D341Med (cell line): ENCODE measurements at places on chromosomes 6 and 20.

GRCh38 chr6:85677234-85677956 is 34.7 kb upstream of the SYNCRIP start:
- no peak for DNase-seq

DNA sequence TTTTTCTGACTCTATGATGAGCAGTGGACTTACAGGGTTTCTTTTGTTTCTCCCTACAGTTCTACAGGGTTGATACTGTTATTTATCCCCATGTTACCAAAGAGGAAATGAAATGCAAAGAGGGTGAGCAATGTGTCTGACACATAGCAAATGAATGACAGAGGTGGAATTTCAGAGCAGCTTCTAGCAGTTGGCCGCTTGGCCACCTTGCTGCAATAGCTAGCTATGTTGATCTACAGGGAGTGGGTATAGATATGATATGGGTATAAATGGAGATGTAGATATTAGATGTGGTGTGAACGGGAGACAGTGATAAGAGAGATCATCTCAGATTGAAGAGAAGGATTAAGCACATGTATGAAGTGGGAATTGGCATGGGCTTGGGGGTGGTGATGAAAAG is 10.9 kb upstream of the SLC22A3 start:
- no peak for DNase-seq

DNA sequence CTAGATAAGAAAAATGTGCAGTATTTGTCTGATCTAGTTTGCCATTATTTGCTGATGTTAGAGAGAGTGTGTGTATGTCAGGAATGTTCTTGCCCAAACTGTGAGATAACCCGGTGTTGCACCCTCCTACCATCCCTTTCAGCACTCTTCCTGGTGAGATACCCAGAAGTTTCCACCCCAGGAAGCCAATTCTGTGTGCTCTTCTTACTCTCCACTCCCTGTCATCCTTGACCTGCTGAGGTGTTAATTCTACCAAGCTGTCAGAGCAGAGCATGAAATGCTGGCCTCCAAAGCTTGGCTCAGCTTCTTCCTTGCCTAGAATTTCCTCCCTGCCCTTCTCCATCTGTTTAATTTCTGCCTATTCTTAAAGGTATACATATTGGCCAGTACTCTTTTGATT is 237.3 kb upstream of the CNR1 start:
- no peak for DNase-seq

- peak; percentile 47 for DNase-seq
Measured at GRCh38 chr20:11917663-11918062, at the start of gene BTBD3. BTBD3 (plus strand) TSS chr20:11917893; CDS start chr20:11918276, 383 bp downstream.

- DNase-seq = no peak
Measured at GRCh38 chr6:167130008-167130677, 7.2 kb downstream of the CCR6 start.

GRCh38 chr6:84019842-84020211 is 13.7 kb upstream of the MRAP2 start:
- no peak for DNase-seq

DNA sequence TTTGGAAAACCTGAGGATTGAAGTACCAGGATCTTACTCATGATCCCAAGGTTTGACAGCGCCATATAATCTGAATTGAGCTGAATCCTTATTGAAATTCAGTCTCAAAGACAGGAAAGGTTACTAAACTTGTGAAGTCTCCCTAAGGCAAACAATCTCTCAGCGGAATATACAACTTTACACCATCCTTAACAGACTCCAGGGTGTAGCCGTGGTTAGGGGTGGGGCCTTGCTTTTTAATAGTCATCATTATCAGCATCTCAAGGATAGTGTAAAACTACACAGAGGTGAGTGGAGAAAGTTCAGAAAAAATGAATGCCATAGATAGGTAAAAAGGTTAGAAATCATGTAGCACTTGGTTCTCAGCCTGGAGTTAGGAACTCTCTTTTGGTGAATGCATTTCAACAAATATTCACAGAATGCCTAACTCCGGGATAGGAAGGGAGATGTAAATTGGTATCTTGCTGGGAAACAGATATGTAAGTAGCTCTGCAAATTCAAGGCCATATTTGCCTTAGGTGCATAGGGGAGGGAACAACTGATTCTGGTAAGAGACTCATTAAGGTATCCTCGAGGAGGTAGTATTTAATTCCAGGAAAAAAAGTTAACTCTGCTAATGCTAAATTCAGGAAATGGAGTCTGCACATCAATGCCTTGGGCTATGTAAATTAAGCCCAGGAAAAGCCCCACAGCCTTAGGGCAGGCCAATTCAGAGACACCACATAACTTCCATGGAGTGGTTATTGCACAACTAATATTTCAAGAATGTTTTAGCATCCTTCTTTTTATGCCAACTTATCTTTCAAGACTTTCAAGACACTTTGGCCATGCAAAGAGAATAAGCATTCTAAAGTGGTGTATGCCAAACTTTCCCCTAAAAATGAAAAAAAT is 61.6 kb downstream of the SNAP25 start:
- no peak for DNase-seq

DNA sequence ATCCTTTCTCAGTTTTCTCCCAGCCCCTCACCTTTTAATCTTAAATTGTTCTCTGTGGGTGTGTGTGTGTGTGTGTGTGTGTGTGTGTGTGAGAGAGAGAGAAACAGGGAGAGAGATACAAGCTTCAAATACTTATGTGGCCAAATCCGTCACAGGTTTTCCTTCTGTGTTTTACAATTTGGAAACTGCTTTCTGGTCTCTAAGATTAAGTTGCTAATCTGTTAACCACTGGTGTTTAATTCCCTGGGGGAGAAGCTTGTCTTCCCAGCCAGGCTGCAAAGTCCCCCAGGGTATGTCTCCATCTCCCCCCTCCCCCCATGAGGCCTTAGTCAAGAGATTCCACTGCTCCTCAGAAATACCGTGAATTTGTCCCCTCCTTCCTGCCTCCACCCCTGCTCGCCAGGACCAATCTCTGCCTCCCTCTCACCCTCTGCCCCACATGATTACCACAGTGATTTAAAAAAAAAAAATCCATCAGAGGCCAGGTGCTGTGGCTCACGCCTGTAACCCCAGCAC is 49.0 kb downstream of the RIPOR3 start:
- peak; percentile 86 for DNase-seq

DNA sequence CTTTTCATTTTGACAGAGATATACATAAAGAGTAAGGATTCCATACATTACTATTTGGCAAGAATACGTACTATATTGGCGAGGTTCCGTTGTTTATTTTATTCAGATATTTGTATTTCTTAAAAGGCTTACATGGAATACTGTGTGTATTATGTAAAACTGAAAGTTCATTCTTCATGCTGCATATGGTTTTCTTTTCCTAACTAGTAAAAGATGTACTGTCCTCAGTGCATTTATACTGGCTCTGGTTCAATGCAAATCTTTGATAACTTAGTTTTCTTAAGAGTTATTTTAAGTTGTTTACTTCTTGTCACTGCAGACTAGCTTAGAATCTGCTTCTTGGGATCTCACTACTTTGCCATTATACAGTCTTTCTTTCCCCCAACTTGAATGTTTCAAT is 42.0 kb downstream of the ADGRB3 start:
- DNase-seq = no peak

GRCh38 chr6:106064756-106065155 is 21.4 kb upstream of the PRDM1 start:
- DNase-seq = no peak

- no peak for DNase-seq
Measured at GRCh38 chr6:112874881-112875280, 527.8 kb downstream of the RFPL4B start.

DNA sequence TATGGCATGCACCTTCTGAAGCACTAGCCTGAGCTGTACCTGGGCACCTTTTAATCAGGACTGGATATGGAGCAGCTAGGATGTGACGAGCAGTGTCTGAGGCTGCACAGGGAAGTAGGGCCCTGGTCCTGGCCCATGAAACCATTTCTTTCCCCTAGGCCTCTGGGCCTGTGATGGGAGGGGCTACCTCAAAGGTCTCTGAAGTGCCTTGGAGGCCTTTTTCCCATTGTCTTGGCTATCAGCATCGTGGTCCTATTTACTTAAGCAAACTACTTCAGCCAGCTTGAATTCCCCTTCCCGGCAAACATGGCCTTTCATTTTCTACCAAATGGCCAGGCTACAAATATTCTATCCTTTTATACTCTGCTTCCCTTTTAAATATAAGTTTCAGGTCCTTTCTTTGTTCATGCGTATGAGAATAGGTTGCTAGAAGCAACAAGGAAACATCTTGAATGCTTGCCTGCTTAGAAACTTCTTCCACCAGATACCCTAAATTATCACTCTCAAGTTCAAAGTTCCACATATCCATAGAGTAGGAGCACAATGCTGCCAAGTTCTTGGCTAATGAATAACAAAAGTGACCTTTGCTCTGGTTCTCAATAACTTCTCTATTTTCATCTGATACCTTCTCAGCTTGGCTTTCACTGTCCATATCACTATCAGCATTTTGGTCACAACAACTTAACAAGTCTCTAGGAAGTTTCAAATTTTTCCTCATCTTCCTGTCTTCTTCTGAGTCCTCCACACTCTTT is 673.1 kb downstream of the HTR1B start:
- no peak for DNase-seq

GRCh38 chr6:71139249-71139648 is 149.4 kb upstream of the OGFRL1 start:
- DNase-seq = no peak

GRCh38 chr6:114467931-114468330 is 125.1 kb upstream of the HS3ST5 start:
- DNase-seq = no peak

GRCh38 chr6:79609225-79609595 is 21.9 kb upstream of the SH3BGRL2 start:
- DNase-seq = no peak
